ENCODE measurements at places on chromosomes 13 and 19.
A peak's percentile ranks its signal among the peaks of the same experiment; 100 is the strongest.

GRCh38 chr19:47618771-47619170 is 9.8 kb downstream of the BICRA start:
- DNase-seq: no peak

DNA sequence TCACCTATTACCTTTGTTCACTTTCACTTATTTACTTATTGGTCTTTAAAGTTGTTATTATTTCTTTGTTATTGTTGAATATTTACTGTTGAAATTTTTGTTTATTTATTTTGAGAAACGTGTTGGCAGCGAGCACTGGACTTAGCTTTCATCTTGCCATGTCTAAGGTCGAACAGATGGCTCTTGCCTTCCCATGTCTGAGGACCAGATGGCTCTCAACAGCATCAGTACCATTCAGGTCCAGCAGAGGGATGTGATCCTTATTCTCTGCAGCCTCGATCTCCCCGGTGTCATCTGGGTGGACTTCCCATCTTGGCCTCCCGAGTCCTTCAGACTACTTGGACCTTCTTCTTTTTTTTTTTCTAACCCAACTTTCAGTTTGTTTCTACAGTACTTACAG is 1437.6 kb downstream of the UQCRFS1 start:
- DNase-seq: no peak

DNA sequence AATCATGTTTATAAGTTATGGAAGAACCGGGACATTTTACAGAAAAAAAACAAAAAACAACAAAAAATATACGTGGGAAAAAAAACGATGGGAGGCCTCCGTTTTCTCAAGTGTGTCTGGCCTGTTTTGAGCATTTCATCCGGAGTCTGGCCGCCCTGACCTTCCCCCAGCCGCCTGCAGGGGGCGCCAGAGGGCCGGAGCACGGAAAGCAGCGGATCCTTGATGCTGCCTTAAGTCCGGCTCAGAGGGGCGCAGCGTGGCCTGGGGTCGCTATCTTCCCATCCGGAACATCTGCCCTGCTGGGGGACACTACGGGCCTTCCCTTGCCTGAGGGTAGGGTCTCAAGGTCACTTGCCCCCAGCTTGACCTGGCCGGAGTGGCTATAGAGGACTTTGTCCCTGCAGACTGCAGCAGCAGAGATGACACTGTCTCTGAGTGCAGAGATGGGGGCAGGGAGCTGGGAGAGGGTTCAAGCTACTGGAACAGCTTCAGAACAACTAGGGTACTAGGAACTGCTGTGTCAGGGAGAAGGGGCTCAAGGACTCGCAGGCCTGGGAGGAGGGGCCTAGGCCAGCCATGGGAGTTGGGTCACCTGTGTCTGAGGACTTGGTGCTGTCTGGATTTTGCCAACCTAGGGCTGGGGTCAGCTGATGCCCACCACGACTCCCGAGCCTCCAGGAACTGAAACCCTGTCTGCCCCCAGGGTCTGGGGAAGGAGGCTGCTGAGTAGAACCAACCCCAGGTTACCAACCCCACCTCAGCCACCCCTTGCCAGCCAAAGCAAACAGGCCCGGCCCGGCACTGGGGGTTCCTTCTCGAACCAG is 1.8 kb upstream of the APOE start:
- DNase-seq: peak; percentile 57

DNA sequence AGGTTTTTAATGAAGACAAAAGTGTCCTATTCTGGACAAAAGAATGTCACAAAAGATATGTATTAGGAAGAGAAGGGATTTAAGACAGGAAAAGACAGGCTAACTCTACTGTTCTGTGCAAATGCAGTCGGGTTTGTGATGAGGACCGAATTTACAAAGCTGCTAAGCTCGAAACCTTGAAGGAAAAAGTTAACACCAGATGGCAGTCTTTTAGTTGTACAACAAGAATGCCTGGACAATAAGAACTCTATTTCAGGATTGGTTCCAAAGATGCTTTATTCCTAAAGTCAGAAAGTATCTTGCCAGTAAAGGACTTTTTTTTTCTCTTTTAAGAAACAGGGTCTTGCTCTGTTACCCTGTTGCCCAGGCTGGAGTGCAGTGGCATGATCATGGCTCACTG is 51.1 kb downstream of the HS6ST3 start:
- DNase-seq: no peak

DNA sequence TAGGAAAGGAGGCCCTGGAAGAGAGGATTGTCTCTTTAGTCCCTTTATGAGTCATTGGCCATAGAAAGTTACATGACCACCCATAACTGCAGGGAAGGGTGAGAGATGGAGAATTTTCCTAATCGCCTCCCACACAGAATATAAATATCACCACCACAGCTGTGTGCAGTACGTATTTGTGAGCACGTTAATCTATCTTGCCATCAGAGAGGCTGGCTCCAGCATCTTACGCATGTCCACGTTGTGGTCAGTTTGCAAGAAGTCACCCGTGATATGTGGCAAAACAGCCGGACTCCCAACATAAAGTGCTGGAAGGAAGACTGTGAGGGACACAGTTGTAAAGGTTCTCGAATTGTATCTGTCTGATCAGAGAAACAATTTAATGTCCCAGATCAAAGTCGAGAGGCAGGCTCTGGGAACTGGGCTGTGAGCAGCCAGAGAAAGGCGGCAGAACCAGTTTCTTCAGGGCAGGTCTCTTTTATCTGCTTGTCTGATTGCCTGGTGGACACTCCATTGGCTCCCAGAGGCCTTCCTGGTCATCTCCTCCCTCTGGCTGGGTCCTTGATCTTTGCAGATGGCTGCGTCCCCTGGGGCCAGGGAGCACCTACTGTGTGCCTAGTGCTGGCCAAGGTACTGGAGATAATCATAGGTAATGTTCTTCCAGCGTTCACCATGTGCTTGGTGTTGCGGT is 74.9 kb downstream of the SIPA1L3 start:
- DNase-seq: no peak

- DNase-seq: no peak
These were observed 160.3 kb downstream of the KCTD15 start for GRCh38 chr19:33956941-33957340.

GRCh38 chr19:20233105-20233504 is 66.1 kb downstream of the ZNF486 start:
- no peak for DNase-seq

DNA sequence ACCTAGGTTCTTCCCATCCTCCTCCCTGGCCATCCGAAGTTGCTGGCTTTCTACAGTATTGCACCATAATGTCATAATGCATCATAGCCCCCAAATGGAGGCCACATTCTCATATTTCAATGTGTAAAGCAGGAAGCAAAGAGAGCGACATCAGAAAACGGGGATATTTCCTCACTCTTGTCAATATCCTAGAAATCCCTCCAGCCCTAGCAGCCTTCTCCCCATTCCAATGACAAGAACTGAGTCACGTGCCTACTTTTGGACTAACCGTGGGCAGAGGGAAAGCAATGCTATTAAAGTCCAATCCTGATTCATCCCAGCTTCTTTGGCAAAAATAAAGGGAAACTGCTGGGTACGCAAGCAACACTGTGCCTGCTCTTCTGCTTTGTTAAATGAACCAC is 4.3 kb upstream of the RAP2A start:
- DNase-seq: no peak

- DNase-seq: no peak
These were observed 20.5 kb upstream of the TNFRSF19 start for GRCh38 chr13:23549724-23550123.

- DNase-seq: no peak
These were observed 1.4 kb downstream of the EPN1 start for GRCh38 chr19:55676383-55676782.

DNA sequence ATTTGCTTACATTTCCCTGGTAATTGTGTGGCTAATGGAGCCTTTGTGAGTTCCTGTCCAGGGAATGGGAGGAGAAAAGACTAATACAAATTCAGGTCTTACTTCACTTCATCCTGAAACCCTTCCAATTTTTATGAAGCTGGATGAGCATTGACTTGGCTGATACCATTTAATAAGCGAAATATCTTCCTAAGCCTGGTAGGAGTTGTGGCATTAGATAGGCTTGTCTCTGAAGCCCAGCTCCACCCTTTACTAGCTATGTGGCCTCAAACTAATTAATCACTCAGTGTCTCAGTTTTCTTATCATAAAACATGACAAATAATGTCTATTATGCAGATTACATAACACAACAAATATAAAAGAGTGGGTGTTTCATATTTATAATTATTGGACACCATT is 106.3 kb downstream of the FGF9 start:
- DNase-seq: no peak

- no peak for DNase-seq
These were observed 57.7 kb downstream of the POLR1D start for GRCh38 chr13:27679396-27679795.

- no peak for DNase-seq
These were observed 77.1 kb downstream of the GNG7 start for GRCh38 chr19:2625434-2625833.

DNA sequence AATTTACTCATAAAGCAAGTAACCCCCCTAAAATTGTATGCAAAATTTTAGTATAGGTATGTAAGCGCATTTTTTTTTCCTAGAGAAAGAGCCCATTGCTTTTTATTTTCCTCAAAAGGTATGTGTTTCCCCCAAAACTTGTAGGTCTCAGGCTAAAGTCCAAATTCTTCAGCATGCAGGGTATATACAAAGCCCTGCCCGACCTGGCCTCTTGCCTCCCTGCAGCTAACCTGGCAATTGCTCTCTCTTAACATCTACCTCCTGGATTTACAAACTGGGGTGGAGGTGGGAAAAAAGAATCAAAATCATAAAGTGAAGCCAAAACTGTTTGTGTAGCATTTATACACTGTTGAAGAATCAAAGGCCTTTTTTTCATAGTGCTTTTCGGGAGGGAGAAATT is 107.8 kb downstream of the KCNRG start:
- DNase-seq: no peak

DNA sequence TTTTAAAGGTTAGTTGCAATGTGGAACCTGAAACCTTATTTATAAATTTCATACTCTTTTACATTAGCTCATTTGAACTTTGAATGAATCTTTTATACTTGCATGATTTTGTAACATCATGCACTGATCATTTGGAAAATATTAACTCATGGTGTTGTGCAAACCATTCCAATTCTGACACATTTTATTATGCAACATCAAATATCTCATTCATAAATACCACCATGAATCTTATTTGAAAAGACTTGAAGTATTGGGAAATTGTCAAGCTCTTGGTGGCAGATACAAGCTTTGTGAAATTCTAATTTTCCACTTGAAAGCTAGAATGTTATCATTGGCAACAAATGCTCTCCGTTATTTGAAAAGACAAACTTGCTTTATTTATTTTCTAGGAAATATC is 379.9 kb upstream of the PCDH20 start:
- DNase-seq: no peak

DNA sequence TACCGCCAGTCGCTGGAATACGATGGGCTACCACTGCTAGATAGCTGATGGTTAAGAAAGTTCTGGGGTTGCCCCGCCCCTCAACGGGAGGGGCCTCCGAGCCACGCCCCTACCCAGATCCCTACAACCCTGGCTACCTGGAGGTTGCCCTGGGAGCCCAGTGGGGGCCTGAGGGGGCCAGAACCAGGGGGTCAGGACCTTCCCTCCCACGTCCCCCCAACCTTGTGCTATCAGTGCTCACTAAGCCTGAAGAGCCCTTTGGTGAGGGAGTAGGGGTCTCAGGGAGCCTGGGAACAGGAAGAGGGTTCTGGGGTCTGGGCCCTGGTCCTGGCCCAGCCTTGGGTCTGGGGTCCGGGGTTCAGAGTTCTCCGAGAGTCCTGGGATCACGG is 8.9 kb downstream of the OCEL1 start:
- DNase-seq: no peak

DNA sequence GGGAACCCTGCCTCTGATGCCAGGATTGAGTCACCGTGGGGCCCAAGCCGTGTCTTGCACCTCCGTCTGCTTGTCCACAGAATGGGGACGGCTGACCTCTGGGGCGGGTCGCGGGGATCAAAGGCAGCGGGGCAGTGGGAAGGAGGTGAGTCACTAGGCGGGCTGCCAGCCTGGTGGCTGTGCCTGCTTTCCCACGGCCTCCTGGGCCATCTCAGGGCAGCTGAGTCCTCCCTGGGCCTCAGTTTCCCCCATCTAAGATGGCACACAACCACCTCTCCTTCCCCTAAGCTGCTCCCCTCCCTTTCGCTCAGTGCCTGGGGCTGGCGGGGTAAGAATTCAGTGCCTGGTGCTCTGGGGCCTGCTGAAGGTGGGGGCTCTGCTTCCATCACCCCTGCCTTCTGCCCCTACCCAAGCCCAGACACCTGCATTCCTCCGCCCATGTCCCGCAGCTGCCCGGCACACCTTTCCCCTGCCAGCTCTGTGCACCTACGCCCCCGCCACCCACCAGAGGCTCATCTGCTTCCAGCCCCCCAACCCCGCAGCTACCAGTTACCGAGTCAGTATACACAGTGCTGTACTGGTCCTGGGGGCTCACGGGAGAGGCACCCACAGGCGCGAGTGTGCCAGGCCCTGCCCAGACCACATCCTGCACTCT is 3.5 kb downstream of the MKNK2 start:
- no peak for DNase-seq

DNA sequence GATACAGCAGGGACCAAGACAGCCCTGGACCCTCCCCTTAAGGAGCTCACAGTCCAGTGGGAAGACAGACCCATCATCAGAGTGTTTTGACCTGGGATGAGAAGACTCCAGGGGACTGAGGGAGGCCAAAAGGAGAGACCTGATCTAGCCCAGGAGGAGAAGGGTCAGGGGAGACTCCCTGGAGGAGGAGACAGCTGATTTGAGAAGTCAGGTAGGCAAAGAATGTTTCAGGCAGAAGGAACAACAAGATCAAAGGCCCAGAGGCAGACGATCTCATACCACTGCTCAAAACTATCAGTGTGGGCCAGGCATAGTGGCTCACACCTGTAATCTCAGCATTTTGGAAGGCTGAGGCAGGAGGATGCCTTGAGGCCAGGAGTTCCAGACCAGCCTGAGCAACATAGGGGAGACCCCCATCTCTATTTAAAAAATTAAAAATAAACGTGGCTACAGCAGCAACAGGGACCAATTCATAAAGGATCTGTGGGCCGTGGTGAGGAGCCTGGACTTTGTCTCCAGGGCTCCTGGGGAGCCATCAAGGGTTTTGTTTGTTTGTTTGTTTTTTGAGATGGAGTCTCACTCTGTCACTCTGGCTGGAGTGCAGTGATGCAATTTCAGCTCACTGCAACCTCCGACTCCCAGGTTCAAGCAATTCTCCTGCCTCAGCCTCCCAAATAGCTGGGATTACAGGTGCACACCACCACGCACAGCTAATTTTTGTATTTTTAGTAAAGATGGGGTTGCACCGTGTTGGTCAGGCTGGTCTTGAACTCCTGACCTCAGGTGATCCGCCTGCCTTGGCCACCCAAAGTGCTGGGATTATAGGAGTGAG is 2.2 kb upstream of the COX6B1 start:
- no peak for DNase-seq

DNA sequence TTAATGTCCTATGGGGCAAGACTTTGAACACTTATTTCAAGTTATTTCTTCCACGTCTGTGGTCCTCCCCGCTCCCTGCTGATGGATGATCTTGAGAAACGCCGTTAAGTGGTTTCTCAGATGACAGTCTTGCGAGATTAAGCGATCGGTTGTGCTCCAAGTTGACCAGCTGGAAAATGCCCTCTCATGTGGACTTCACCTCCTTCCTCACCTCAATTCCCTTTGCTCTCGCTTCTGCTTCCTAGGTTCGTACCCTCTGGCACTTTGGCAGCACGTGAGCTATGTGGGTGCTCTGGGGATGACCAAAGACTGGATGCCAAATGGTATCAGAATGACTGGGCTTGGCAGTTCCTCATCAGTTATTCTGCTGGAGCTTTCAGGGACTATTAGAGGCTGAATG is 480.0 kb downstream of the ZNF536 start:
- no peak for DNase-seq

- peak; percentile 50 for DNase-seq
These were observed at the start of gene TNPO2 for GRCh38 chr19:12723641-12724426. TNPO2 (minus strand) TSS chr19:12723932; CDS start chr19:12720977, 2,955 bp downstream.

GRCh38 chr13:68019901-68020300 is 789.8 kb upstream of the PCDH9 start:
- no peak for DNase-seq

GRCh38 chr13:26964278-26965250 is 204.0 kb upstream of the GPR12 start:
- no peak for DNase-seq

Measured in stimulated activated CD8-positive, alpha-beta memory T cell treated with anti-CD3 and anti-CD28 coated beads, Interleukin-15, amount 100 ng/mL, for 1 hour (primary cell).